ENCODE measurements at places on chromosomes 5 and 9.
A peak's percentile ranks its signal among the peaks of the same experiment; 100 is the strongest.

- DNase-seq, result no peak
These were observed 15.1 kb upstream of the NRARP start for GRCh38 chr9:137317021-137317717.

- no peak for DNase-seq
These were observed 26.6 kb upstream of the CREBRF start for GRCh38 chr5:173029499-173029921.

GRCh38 chr5:43304525-43304924 is 8.7 kb downstream of the HMGCS1 start:
- no peak for DNase-seq

- no peak for DNase-seq
These were observed 148.7 kb downstream of the MLLT3 start for GRCh38 chr9:20473515-20474013.

- no peak for DNase-seq
These were observed 168.7 kb downstream of the ENC1 start for GRCh38 chr5:74471875-74472274.

DNA sequence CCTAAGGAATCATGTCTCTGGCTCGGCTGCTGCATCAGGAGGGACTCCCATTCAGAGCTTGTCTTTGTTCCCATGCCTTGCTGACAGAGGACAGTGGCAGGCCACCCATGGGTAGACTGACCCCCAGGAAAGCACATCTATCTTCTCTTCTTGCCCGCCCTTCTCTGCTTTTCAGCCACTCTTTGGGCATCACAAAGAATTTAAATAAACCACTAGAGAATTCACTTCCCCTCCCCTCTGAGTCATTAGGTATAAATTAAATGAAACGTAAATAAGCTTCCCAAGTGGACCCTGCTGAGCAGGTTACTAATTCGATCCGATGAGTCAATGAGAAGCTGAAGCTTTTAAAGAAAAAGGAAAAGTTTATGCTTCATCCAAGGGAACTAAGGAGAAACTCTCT is 97.0 kb downstream of the DRD1 start:
- peak; percentile 53 for DNase-seq

- peak; percentile 19 for DNase-seq
These were observed 20.3 kb upstream of the TMEM174 start for GRCh38 chr5:73152411-73153388.

DNA sequence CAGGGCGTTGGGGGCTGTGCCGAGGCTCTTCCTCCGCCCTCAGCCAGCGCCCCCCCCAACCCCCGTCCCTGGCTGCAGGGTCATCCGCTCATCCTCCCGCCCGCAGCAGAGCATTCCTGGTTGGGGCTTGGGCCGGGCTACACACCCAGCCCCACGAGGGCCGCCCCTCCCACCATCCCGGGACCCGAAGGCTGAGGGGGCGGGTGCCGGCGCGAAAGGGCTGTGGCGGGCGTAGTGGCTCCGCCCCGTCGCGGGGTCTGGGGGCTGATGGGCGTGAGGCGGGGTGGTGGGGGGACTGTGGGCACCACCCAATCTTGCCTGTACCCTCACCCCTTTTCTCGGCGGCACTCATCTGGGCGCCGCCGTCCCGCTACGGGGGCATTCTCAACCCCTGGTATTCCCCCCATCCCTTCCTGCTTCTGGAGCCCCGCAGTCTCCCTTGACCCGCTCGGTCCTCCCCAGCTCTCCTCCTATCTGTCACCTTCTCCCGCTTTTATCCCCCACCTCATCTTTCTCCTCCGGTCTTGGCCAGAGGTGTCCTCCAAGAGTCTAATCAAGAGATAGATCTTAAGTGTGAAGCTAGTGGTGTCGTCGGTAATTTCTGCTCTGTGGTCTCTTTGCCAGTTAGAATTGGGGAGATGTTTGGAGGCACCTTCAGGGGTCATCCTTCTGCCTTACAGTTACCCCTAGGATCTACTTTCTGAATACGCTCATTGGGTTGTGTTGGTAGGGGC is 1.6 kb downstream of the FER start:
- DNase-seq, result peak; percentile 51

DNA sequence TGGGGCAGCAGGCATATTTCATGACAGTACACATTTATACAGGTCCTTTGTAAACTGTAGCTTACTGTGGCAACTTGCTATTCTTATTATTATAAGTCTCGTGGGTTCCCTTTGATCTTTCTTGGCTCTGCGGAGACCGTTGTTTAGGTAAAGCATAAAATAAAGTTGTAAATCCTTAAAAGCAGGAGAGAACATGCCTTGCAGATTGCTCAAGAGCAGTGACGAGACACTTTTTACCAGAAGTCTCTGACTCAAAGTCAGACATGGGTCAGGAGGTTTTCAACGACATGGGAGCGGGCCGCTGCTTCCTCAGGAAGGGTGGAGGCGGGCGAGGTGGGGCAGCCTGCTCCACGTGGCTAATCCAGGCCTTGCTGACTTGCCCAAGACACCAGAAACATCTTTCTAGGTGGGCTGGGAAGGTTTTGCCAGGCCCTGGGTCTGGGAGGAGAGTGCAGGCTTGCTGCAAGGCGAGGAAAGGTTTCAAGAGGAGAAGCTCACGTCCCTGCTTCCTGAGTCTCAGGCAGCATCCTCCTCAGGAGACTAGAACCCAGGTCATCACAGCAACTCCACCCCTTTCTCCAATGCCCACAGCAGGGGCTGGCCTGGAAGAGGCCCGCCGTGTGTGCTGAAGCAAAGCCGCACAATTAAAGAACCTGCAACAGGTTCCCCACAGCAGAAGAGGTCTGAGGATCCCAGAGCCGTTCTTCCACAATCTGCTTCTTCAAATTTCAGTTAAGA is 6.5 kb downstream of the TBC1D2 start:
- peak; percentile 19 for DNase-seq

DNA sequence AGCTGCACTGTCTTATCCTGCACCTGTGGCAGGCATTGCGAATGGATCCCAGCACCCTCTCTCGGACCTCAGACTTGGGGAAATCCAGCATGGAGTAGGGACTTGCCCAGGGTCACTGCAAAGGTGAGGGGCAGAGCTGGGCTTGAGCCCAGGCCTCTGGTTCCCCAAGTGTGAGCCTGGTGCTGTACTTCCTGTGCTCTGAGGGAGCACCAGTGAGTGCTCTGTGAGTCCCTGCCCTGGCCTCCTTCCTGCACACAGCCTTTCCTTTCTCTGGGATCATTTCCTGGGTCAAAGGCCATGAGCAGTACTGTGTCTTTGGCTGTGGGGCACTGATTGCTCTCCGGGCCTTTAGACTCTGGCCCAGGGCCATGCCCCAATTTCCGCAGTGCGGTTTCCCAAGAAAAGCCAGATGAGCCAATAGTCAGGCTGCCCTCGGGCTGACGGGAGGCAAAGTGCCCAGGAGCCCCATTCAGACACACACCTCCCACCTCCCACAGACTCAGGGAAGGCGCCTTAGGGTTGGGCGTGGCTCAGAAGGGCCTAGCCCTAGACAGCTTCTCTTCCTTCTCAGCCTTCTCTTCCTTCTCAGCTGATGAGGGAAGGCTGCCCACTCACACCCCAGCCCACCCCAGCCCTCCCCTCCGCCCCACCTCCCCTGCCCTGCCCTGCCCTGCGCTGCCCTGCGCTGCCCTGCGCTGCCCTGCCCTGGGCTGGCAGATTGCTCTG is 23.3 kb upstream of the TRIM14 start:
- no peak for DNase-seq

Data from DMS53 (cell line).